ENCODE measurements at places on chromosomes 7 and 10.

DNA sequence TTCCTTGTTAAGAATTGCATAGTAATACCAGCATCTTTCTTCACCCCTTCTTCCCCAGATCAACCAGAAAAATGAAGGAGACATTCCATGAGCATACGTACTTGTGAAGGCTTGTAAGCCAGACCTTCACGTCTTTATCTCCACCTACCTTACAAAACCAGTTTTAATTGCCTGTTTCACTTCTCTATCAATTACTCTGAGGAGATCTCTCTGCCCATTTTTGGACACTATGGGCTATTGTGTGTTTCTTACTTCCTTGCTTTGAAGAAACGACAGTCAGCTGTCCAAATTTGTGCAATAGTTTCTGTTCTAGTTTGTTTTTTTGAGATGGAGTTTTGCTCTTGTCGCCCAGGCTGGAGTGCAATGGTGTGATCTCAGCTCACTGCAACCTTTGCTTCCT is 349.7 kb upstream of the MBL2 start:
- no peak for DNase-seq

DNA sequence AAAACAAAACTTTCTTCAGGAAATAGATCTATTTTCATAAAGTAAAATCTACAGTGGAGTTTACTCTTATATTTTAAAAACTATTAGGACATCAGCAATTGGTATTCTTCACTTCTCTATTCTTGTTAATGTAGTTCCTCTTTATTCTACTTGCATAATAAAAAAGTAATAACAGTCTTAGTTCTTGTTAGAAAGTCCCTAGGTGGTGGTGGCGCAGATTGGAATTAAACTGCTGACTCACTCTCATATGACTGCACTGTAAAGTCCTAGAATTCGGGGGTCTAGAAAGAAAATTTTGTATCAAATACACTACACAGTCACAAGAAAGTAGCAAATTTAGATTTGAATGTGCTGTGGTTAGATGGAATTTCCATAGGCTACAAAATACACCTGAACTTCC is 44.6 kb upstream of the TES start:
- DNase-seq, result no peak

DNA sequence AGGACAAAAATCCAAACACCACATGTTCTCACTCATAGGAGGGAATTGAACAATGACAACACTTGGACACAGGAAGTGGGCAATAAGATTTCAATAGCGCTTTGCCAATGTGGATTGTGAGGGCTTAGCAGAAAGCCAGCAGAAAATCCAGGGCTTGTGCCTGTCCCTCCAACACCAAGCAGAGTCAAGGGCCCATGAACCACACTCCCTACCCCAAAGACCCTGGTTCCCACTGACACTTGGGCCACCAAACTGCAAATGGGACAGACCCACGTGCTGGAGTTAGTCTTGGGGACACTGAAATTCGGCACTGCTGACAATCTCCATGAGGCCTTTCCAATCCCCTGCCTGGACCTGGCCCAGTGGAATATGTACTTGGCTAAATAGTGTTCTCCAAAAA is 67.0 kb downstream of the GRID1 start:
- DNase-seq, result no peak

DNA sequence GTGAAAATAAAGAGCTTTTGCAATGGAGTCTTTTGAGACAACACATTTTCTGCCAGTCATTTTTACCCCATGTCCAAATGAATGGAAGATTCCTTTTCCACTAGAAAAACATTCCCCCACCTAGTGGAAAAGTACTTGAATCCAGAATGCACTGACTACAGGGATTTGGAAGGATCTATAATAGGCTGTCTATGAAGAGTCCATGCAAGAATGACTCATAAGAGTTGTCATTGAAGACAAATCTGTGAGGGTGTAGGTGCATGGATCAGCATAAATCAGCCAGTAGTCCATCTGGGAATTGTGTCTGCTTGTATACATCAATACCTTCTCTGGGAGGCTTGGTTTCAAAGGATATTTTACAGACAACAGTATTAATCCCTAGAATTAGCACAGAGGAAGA is 32.5 kb upstream of the TRUB1 start:
- no peak for DNase-seq

DNA sequence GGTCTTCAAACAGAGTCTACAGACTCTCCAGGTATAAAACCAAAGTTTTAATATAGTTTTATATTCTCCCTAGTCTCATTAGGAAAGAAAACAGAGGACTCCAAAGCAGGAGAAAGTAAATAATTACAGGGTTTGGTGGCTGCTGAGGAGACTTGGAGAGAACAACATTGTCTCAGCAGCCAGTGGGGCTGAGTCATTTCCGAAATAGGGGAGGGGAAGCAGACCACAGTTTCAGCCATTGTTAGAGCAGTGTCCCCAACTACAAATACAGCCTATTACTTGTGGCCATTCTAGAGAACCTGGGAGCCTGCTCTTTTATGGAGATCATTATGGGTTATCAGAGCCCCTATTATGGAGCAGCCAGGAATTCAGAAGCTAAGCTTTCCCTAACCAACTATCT is 44.2 kb upstream of the A1CF start:
- no peak for DNase-seq

- DNase-seq, result no peak
Measured at GRCh38 chr10:44968091-44968490, 8.5 kb downstream of the RASSF4 start.

GRCh38 chr10:1115607-1115955 is 59.4 kb downstream of the WDR37 start:
- no peak for DNase-seq

- no peak for DNase-seq
Measured at GRCh38 chr10:34408956-34409355, 406.1 kb downstream of the PARD3 start.

GRCh38 chr10:4568086-4568485 is 257.9 kb upstream of the AKR1E2 start:
- no peak for DNase-seq
